ENCODE measurements at places on chromosomes 12 and 14.

GRCh38 chr14:103543721-103544387 is 14.9 kb downstream of the TRMT61A start:
- no peak for DNase-seq

DNA sequence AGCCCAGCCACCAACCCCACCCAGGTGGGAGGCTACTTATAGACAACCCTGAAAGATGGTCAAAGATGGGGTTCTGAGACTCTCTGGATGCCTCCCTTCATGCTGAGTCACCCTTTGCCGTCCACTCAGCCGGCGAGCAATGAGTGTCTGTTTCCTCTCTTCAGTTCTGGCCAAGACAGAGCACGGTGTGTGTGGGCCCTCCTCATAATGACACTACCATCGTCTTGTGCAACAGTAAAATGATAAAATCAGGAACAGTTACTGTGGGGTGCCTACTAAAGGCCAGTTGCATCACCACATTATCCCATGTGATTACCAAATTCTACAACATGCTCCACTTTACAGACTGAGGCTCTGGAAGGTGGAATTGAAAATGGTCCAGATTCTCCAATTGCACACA is 7.0 kb upstream of the BDKRB1 start:
- no peak for DNase-seq

DNA sequence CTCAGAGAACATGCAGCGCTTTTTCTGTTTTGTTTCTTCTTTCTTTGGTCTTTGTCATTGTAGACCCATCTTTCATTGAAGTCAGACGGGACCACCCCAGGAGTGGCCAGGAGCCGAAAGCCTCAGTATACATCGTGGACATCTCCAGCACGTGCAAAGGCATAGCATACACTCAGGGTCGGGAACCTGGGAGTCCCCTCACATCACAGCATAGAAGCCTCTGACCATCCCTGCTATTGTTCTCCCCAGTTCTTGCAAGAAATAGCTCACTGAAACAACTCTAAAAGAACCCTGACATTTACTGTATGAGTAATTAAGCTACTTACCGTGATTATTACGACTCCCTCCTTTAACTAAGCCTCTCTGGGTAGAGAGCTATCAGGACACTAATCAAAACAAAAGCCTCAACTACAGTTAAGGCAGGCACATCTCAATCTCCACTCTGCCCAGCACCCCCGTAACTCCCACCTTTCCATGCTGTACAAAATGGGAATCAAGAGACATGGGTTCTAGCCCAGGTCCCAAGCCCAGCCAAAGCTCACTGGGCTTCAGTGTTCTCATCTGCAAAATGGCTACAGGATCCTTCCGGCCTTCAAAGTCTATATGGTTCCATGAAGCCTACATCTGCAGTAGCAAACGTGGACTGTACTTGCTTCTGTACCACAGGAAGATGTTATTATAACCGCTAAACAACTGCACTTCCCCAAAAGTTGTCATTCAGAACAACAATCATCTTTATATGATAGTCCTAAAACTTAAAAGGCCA is 6.7 kb downstream of the CCDC88C start:
- no peak for DNase-seq

DNA sequence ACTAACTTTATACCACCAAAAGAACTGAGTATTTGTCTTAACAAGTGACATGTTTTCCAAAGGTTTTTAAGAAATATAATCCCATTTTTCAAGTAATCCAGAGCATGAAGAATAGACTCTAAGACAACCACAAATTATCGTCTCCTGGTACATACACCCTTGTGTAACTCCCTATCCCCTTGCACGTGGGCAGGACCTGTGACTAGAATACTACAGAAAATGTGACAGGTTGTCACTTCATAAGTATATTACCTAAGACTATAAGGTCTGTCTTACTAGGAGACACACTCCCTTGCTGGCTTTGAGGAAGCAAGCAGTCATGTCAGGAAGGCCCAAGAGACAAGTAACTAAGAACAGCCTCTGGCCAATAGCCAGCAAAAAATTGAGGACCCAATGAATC is 8.3 kb upstream of the TTC5 start:
- DNase-seq, result no peak

DNA sequence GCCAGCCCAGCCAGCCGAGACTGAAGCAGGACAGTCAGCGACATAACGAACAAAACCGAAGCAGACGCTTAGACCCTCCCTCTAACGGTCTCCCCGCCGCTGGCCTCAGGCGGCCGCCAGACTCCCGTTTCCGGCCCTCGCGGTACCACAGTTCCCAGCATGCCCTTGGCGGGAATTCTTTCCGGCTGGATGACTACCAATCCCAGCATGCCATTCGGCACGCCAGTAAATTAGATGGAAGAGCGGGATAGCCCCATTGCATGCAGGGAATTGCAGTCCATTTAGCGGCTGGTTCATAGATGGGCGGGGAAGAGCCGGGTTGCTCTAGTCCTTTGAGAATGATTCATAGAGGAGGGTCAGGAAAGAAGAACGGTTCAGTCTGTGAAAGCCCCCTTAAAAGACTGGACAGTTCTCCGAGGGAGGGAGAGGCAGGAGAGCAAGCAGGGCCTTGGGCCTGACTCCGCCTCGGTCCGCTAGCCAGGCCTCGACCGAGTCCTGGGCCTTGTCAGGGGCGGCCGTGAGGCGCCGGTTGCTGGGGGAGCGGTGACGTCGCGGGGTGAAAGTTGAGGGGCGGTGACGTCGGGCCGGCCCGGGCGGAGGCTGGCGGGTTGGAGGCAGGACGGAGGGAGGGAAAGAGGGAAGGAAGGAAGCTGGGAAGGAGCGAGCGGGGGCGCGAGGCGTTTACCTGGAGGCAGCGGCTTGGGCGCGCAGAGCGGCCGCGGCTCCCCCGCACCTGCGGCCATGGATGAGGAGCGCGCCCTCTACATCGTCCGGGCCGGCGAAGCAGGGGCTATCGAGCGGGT is at the start of gene RIC8B:
Gene RIC8B (plus strand): TSS at position 678 of the 803 bp plus-strand sequence. CDS start 64 bp downstream, at position 742.
- peak; percentile 91 for DNase-seq

DNA sequence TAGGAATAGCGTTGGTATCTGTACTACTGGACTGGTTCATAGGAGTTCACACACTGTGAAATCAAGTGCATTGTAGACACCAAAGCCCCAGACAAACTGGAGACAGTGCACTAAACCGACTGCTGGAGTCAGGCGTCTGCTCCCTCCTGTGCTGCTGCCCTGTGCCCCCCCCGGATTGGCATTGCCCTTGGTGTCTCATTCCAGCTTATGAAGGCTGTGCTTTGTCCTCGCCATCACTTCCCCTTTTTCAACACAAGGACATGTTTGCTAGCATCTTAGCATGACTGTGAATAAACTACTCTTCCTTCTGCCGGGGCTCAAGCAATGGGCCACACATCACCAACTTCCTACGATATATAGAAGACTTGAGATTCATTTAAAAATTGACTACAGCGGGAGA is 84.0 kb downstream of the TMCC3 start:
- DNase-seq, result no peak

- DNase-seq, result peak; percentile 84
Measured at GRCh38 chr12:119989731-119990381, 820 bp downstream of the BICDL1 start.

DNA sequence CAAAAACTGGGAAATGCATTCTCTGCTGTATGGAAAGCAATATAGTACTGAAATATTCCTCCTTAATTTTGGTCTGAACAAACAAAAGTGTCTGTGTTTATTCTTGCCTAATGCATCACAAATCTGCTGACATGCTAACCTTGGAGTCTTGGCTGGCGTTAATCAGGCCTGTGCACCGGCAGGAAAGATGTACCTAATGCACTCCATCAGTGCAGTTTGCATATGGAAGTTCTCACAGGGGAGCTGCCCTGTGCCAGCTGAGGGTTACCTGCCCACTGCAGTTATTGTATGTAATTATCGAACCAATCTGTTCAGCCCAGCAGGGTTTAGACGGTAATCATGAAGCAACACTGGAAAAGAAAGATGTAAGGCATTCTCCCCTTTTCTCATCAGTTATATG is 76.9 kb downstream of the VRK1 start:
- no peak for DNase-seq

GRCh38 chr14:49962621-49963020 is 69.7 kb downstream of the ARF6 start:
- DNase-seq, result no peak

DNA sequence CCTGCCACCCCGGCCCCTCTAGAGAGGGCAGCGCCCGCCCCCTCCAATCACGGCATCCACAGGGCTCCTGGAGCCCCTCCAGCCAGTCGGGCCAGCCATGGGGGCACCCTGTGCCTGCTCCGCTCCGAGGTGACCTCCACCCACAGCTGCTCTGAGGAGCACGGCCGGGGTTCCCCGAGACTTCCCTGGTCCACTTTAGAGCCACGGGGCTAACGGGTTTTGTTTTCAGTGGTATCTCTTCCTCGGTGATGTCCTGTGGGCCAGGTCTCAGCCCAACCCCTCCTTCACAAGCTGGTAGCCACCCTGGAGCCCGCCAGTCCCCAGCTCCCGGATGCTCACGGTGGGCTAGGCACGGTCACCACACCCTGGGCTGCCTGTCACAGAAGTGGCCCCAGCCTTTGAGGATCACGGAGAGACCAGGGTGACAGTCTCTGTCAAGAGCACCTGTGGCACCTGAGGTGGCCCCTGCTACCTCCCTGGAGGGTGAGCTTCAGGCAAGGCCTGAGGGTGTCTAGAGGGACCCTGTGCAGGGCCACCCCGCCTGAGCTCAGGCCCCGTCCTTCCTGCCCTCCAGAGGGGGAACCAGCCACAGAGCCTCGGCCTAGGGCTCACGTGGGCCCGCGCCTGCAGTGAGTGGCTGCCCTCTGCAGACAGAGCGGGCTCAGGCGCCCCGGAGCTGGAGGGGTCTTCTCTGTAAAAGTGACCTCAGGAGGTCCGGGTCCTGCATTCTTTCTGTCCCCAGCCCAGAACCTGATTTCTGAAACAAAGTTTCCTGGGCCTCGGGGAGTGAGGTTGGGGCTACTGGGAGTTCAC is 146.0 kb upstream of the C14orf180 start:
- no peak for DNase-seq

DNA sequence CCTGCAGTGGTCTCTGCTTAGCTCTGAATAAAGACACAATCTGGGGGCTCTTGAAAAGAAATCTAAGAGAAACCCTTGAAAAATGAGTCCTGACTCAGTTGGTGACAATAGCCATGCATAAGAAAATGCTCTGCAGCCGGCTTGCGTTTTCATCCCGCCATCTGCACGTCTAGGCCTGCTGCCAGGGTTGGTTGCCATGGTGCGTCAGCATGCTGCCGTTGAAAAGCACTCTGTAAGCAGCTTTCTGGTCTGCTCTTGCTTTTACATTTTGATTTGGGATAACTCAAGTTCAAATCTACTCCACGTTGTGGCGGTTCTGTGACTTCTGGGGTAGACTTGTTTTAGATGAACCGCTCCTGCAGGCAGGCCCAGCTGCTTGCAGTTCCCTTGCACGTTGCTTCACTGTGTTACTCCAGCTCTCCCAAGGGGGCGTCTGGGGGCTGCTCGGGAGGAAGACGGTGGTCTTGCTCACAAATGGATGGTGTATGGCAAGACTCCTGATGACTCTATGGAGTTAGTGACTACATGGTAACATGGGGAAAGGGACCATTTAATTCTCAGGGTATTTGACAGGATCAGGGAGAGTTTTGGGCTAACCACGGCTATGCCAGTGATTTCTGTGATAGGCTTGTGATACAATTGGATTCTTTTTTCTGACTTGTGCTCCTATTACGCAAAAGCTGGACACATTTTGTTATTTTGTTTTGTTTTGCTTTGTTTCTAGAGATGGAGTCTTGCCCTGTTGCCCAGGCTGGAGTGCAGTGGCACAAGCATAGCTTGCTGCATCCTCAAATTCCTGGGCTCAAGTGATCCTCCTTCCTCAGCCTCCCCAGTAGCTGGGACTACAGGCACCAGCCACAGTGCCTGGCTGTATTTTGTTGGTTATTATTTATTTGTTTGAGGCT is 15.8 kb downstream of the WNT5B start:
- no peak for DNase-seq
